Globus pallidus (tissue), 1 donor: ENCODE measurements at places on chromosomes 1 and 21.

- no peak for DNase-seq
Measured at GRCh38 chr1:89149976-89150375, 24.1 kb upstream of the GBP2 start.

GRCh38 chr1:94855307-94855700, 35.1 kb downstream of the SLC44A3 start:
- no peak for DNase-seq

DNA sequence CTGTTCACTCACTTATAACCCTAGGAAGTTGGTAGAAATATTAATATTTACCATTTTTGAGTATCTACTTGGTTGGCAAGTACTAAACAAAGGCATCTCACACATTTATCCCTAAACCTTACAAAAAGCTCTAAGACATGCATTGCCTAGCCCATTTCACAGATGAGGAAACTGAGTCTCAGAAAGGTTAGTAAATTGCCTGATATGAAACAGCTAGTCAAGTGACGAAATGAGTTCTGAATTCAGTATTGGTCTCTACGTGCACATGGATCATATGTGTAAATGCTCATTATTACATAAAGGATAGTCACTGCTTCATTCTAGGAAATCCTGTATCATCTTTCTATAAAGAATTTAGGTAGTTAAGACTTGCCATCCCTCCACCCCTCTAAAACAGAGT, 105.1 kb downstream of the BARHL2 start:
- no peak for DNase-seq

- no peak for DNase-seq
Measured at GRCh38 chr1:180425952-180426351, 76.4 kb downstream of the ACBD6 start.

GRCh38 chr1:111856411-111857185, 100.9 kb downstream of the DDX20 start:
- DNase-seq, result peak; percentile 18

DNA sequence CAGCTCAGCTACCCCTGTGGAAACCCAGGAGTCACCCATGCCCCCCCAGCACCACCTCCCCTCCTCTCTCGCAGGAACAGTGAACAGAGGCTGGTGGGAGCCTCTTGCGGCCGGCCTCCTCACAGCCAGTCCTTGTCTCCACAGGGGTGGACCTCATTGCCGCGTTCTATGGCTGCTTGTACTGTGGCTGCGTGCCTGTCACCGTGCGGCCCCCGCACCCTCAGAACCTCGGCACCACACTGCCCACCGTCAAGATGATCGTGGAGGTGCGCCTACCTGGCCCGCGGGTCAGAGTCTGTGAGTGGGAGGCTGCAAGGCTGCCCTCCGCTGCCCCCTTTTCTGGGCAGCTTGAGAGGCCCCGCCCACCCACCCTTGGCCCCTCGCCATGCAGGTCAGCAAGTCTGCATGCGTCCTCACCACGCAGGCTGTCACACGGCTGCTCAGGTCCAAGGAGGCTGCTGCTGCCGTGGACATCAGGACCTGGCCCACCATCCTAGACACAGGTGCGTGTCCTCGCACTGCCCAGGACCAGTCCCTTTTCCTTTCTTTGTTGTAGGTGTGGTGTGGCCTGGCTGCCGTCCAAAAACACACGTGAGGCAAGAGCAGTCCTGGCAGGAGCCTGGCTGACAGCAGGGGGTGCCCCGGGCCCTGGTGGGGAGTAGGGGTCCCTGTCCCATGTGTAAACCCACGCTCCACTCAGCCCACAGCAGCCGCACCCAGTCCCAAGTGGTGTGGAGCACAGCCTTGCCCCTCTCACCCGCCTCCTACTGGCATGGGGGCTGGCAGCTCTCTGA, 50.3 kb downstream of the S100B start:
- no peak for DNase-seq

DNA sequence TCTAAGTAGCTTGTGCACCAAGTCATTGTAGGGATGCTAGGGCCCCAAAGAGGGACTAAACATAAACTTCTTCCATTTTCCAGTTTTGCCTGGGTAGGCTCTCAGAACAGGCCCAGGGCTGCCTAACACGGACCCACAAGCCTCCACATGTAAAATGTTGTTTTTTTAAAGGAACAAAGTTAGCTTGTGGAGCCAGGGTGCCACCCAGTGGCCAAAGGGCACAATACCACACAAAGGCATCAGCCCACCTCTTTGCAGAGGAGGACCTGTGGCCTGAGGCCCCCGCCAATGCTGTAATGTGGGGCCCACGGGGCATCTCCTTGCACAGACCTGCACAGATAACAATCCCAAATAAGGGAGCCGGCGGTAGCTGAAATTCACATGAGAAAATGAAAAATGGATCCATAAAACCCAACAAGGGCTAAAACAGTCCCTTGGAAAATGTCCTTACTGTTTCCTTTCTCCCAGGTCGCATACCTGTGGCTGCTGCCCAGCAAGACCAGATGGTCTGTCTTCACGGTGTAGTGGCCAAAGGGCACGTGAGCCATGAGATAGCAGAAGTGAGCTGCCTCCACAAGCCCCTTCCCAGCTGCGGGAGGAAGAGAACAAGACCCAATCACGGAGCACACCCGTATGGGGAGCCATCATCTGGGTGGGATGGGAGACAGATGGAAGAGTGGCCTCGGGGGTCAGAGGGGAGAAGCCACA, 23.8 kb downstream of the SEC16B start:
- DNase-seq, result peak; percentile 61

DNA sequence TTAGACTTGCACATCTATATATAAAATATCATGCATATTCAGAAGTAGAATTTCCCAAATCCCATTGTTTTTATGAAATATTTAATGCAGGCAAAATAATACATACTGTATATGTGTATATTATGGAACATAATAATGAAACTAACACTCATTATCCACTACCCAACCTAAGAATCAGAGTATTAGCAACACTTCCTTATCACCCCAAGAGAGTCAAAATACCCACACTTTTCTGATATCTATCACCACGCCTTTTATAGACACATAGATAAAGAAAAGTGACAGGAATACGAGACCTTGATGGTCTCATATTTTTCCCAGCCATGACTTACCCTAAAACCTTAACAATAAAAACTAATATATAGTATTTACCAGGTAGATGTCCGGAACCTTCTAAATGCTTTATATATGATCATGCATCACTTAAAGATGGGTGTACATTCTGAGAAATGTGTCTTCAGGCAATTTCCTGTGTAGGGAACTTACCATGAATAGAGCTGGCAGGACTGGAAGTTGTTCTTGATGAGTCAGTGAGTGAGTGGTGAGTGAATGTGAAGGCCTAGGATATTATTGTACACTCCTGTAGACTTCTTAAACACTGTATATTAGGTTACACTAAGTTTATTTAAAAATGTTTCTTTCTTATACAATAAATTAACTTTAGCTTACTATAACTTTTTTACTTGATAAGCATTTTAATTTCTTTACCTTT, 45.5 kb downstream of the TNFSF4 start:
- DNase-seq, result no peak

GRCh38 chr1:186899577-186899976, 70.8 kb downstream of the PLA2G4A start:
- no peak for DNase-seq

DNA sequence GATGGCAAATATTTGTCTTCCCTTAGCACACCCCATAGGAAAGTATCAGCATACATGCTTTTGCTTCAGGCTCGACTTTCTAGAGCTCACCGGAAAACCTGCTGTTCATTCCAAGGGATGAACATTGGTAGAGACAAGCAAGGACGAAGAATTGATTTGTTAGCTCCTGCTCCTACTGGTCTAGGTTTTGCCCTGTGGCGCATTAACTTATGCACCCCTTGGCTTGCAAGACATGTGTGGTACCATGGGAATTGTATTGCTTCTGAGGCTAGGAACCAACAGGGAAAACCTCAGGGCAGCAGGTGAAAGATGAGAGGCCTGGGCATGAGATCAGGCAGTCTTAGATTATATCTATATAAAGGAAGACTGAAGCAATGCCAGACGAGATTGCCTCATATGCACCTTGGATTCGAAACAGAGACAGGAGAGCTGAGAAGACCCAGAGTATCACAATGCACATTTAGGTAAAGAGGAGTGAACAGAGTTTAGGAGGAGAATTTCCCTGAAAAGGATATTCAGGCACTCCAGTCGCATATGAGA, 771.2 kb upstream of the B3GALT2 start:
- DNase-seq, result no peak

- no peak for DNase-seq
Measured at GRCh38 chr1:41281334-41281733, 39.2 kb upstream of the SCMH1 start.

DNA sequence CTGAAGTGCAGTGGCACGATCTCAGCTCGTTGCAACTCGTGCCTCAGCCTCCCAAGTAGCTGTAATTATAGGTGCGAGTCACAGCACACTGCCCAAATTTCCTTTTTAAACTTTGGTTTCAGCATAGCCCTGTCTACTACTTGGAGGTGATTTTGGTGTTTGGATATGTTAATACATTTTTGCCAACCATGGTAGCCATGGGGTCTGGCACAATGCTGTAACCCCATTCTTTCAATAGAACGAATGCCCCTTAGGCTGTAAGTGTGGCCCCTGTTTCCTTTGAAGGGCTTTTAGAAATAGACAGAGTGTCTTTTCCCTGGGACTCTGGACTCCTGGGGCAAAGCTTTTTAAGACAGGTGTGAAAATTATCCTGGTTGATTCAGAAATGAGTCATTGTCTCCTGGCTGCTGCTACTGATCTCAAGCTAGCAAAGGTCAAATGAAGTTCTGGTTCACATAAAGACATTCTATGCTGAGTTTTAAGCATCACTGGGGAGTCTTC, 141.1 kb upstream of the RUNX1 start:
- DNase-seq, result no peak

- no peak for DNase-seq
Measured at GRCh38 chr1:29964718-29965533, 728.6 kb downstream of the PTPRU start.

DNA sequence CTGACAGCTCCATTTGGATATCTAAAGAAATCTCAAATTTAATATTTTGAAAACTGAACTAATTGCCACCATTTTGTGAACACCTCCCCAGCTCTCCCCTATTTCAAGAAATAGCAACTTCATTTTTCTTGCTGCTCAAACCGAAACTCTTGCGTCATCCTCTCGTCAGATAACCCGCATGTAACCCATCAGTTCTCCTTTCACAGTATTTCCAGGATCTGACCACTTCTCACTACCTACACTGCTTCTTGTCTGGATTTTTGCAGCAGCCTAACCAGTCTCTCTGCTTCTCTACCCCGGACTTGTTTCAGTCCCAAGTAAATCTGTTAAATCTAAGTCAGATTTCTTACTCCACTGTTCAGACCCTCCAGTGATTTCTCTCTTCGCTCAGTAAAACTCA, 75.6 kb downstream of the MTR start:
- DNase-seq, result peak; percentile 49

- no peak for DNase-seq
Measured at GRCh38 chr21:46038871-46039397, 57.4 kb downstream of the COL6A1 start.

DNA sequence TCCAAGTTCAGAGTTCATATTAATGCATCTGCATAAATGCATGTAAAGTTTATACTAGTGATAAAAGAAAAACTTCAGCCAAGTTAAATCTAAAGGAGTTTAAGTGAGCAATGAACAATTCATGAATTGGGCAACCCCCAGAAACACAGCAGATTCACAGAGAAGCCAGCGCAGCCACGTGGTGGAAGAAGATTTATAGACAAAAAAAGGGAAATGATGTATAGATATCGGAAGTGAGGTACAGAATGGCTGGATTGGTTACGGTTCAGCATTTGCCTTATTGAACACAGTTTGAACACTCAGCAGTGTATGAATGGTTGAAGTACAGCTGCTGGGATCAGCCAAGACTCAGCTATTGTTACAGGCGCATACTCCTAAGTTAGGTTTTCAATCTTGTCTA, 5.7 kb downstream of the AK5 start:
- no peak for DNase-seq

DNA sequence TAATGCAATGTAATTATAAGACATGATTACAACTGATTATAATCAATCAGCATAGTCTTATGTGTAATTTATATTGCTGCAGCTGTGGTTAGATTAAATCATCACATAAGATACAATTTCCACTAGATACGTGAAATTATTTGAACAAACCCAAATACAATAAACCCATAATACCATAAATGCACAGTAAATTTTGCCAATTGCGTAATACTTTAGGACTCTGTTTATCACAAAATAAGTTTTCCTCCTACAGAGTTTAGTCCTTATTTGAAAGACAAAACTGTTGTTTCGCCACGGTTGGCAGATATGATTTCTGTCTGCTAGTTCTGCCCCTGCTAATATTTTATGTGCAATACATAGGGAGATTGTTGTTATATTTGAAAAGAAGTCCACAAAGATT, 895.9 kb upstream of the ADGRL4 start:
- no peak for DNase-seq

- no peak for DNase-seq
Measured at GRCh38 chr1:185565302-185565701, 168.9 kb upstream of the HMCN1 start.

DNA sequence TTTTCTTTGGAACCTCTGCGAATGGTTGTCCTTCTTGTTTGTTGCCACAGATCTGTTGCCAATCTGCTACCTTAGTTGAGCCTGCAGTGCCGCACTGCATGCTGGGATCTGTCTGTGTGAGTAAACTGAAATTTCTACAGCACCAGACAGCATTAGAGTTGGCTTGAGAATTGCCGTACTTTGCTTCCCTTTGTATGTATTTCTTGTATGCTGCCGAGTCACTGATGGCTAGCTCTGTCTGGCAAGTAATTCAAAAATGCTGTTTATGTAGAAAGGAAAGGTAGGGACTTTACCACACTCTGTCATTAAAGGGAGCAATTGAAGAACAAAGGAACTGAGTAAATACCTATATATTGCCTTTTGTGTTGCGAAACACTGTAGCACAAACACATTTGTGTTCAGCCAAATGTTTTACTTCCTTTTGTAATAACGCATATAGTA, 857.4 kb downstream of the USP25 start:
- peak; percentile 86 for DNase-seq

DNA sequence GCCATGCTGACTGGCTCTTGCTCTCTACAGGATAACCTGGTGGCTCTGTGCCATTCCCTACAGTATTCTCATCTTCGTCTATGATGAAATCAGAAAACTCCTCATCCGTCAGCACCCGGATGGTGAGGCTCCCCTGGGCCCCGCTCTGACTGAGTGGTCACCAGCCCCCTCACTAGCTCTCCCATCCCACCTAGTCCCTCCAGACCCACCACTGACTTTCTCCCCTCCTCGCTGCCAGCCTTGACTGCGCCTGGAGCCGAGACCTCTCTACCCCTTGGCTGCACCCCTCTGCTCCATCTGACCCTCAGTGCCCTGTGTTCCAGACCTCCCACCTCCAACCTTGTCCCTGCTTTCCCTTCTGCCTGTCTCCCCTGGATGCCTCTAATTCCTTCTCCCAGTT, 4.1 kb upstream of the CASQ1 start:
- no peak for DNase-seq

GRCh38 chr1:4161366-4162006, 261.4 kb upstream of the C1orf174 start:
- DNase-seq, result no peak

GRCh38 chr1:30363031-30363430, 360.4 kb downstream of the MATN1 start:
- no peak for DNase-seq

GRCh38 chr1:156268336-156268735, 14.3 kb downstream of the SMG5 start:
- DNase-seq, result no peak

- DNase-seq, result peak; percentile 53
Measured at GRCh38 chr1:84300501-84300900, 1.0 kb upstream of the SAMD13 start.

- DNase-seq, result no peak
Measured at GRCh38 chr1:2045468-2046173, 4.6 kb upstream of the PRKCZ start.
